NCI-H1930 (cell line): ENCODE measurements at places on chromosomes 13 and 19.

GRCh38 chr13:37747071-37747612, 122.4 kb downstream of the TRPC4 start:
- no peak for DNase-seq

- no peak for DNase-seq
Measured at GRCh38 chr19:14091813-14092462, 1.4 kb upstream of the SAMD1 start.

DNA sequence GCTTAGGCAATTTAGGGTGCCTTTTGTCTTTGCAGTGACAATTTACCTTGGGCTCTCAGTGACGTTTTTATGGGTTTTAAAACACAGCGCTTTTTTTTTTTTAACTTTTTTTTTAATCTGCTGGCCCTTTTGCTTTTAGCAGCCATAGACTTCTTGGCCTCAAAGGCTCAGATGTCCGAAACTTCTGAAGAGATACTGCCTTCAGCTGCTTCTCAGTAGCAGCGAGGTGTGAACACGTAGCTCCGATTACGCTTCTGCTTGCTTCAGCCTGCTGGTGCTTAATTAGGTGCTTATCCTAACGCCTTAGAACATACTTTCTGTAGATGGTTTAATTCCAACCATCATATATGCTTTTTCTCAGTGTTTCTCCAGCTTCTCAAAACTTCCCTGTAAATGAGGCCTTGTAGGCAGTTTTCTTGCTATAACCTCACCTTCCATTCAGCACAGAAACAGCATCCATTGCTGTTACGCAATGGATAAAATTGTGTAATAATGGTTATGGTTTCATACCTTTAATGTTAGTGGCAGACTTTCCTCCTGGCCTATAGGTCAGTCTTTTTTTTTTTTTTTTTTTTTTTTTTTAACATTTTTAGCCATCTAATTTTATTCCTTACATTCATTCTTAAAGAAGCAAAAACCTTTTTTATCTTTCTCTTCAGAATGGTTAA, 723.9 kb downstream of the GPC5 start:
- no peak for DNase-seq

- no peak for DNase-seq
Measured at GRCh38 chr13:43728421-43728820, 58.4 kb downstream of the ENOX1 start.

DNA sequence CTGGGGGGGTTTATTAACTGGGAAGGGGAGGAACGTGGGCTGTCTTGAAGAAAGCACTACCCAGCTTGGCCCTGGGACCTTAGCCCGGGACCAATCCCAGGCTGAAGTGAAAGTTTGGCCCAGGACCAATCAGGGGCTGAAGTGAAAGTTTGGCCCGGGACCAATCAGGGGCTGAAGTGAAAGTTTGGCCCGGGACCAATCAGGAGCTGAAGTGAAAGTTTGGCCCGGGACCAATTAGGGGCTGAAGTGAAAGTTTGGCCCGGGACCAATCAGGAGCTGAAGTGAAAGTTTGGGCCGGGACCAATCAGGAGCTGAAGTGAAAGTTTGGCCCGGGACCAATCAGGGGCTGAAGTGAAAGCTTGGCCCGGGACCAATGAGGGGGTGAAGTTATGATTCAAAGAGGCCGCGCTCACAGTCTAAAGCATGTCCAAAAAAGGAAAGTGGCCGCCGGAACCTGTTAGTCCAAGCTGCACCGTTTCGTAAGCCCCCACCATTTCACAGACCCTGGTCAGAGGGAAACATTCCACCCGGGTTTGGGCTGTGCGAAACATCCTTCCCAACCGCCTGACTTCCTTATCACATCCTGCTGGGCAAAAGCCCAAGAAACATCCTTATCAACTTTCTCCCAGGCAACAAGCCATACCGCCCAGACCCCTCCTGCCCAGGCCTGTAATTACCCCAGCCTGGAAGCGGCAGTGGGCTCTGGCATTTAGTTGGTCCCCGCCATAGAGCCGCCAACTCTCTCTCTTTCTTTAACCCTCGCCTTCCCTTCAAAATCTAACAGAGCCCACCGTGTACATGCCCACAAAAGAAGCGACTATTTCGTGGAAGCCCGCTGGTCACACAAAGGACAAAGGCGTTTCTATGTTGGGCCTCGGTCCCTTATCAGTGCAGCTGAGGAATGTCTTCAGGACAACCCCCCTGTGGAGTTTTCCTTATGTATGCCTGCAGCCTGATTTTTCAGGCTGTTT, 1.1 kb downstream of the ZNF850 start:
- no peak for DNase-seq

DNA sequence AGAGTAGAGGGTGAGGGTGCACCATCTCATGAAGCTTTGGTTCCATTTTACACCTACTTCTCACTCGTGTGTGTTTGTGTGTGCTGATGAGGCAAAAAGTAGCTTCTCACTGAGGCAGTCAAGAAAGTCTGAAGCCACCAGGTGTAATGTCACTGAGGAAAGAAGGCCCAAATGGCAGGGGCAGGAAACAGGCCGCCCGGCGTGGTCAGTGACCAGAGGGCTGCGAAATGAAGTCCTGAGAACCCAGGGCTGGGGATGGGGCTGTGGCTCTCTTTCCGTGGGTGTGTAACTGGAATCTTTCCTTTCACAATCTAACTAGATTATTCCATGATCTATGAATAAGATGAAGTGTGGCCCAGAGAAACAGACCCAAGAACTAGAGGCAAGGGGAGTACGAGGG, 25.5 kb upstream of the TFDP1 start:
- no peak for DNase-seq

- no peak for DNase-seq
Measured at GRCh38 chr19:18863843-18864362, 32.1 kb downstream of the CERS1 start.

DNA sequence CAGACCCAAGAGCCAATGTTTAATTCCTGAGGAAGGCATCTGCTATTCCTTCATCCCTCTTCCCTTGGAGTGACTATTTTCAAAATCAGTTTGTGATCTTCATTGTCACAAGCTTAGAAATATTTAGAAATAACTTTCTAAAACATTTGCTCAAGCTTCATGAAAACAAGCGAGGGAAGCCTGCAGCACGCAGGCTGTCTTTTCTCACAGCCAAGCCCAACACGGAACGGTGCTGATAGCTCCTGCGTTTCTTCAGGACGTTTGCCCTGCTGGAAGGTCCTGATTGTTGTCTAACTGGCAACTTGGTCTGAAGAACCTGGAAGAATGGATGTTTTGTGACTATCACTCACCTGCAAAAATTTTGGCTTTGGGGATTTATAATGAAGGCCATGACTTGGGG, 152.5 kb downstream of the FGF9 start:
- DNase-seq: no peak
